Pancreas (tissue), 10 donors: ENCODE measurements at places on chromosomes 13 and 19. TPM values are rescaled to one million over a fixed set of nuclear protein-coding genes. Genes with fewer than 3 reads are reported as not detected.

- peak; percentile 53 for DNase-seq
Observed at GRCh38 chr19:13234518-13234917, 84.3 kb downstream of the IER2 start.

- no peak for DNase-seq
Observed at GRCh38 chr13:37087486-37087885, 18.0 kb downstream of the CSNK1A1L start.

DNA sequence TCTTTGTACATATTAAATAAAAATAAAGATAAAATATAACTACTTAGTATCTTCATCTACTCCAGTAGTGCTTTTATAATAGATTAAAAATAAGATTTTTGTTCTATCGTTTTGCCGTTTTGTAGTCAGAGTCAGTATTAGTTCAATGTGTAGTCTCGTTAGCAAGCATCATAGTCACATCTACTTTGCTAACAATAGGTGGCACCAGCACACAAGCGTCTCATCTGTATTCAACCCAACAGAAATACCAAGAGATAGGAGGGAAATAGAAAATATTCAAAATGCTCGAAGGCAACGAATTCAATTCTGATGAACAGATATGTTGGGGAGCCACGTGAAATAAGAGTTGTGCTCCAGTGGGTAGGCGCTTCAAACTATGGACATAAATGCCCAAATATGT lies 21.4 kb upstream of the MICU2 start:
- no peak for DNase-seq

Gene URAD
- total RNA-seq = not detected

Gene GDF15
- 277 TPM for total RNA-seq

DNA sequence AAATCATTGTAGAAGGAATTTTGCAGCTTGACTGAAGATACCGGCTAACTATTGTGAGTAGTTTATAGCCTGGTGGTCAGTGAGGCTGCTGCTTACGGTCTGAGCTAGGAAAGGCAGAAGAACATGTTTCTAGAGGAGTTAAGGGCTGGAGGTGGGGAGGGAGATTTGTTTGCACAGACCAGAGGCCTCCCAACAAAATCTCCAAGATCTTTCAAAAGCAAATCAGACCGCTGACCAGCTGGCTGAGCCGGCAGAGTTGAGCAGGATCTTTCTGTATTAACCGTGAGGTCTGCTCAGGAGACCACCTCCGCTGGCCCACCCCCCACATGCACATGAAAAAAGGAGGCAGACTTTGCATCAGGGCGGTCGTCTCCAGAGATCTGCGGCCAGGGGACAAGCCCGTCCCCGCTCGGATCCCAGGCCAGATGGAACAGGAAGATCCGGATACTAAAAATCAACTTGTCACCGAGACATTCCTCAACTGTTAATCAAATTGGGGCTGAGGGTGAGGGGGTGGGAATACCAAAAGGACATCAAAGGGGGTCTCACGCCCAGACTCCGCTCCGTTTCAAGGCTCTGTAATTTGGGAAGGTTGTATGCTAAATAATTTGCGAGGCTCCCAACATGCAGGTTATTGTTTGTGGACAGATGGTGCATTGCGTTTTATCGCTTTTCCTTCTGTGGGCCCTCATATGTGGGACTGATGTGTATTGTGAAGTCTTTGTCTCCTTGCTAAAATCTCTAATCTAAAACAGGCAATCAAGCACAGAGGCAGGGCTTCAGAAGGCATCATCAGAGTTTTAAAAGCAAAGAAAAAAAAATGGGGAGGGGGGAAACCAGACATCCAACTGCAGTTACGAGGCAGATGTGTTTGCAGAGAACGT lies 319.0 kb downstream of the ZNF536 start:
- no peak for DNase-seq

DNA sequence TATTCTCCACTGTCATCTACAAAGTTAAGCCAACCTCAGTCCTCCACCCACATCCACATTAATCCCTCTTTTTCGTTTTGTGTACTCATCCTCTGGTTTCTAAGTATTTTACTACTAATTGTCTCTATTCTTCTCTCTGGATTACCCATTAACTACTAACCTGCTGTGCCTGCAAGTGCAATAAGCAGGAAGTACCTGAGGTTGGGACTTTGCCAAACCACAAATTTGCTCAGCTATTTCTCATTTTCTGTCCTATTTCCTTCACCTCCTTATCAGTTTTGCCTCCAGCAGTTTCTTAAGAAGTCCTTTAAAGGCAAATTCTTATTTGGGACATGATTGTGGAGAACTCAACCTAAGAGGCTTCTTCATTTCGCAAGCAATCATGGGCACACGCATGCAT lies 1708.9 kb downstream of the SLITRK5 start:
- no peak for DNase-seq

- DNase-seq = no peak
Observed at GRCh38 chr13:86795858-86796257, 875.3 kb upstream of the SLITRK5 start.

DNA sequence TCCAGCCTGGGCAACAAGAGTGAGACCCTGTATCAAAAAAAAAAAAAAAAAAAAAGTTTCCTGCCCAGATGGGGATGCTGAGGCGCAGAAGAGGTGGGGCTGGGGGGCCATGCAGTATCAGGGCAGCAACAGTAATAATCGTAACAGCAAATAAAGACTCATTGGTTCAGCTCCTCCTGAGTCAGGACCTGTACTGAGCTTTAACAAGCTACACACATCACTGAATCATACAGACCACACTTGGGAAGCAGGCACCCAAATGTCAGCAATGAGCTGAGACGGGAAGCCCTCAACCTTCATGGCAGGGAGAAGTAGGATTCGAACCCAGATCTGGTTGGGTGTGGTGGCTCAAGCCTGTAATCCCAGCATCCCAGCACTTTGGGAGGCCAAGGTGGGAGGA lies 10.6 kb upstream of the DPF1 start:
- DNase-seq = no peak

- DNase-seq = no peak
Observed at GRCh38 chr13:76837801-76838200, 48.4 kb downstream of the KCTD12 start.

Gene TJP3
- total RNA-seq = 15.4 TPM

Gene FUT6
- 3.1 TPM for total RNA-seq
